ENCODE measurements at places on chromosomes 1 and 21.

GRCh38 chr1:26854906-26855305, 8.0 kb upstream of the SFN start:
- DNase-seq: no peak

- no peak for DNase-seq
Measured at GRCh38 chr1:103489935-103490334, 35.6 kb upstream of the RNPC3 start.

GRCh38 chr1:1928231-1929101, 9.4 kb upstream of the TMEM52 start:
- DNase-seq: no peak

GRCh38 chr1:158124999-158125398, 55.7 kb upstream of the CD1D start:
- peak; percentile 86 for DNase-seq

GRCh38 chr1:221632072-221632471, 109.8 kb downstream of the DUSP10 start:
- no peak for DNase-seq

DNA sequence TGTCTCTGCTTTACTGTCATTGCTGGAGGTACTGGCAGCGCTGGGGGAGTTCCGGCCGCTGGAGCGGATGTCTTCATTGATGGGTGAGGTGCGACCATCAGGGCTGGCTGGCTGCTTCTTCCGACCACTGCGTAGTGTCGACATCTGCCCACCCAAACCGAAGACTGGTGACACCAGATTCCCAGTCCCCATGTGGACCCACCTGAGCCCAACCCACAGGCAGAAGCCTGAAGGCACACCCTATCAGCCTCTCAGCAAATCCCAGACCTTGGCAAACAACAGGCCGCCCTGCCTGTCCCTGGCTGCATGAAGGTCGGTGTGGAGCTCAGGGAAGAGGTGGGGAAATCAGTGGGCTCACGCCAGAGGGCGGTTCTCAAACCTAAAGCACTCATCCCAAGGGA, 44.8 kb downstream of the SLC45A1 start:
- DNase-seq: no peak

DNA sequence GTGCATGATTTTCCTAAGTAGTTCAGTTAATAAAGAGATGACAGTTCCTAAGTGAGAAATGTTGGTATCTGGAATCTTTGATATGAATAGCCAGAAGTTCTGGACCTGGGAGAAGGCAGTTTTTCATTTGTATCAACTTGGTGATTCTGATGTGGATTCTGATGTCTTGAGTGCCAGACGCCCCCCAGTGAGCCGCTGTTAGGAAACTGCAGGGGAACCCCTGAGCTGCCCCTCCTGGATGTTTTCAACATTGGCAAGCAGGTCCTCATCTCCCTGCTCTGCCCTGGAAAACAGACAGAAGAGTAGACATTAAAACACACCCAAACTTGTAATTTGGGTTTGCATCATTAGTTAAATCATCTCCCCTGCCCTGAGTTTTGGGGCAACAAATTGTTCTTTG, 7.4 kb downstream of the ETS2 start:
- no peak for DNase-seq

- DNase-seq: no peak
Measured at GRCh38 chr1:19273106-19273843, 15.3 kb downstream of the AKR7A3 start.

DNA sequence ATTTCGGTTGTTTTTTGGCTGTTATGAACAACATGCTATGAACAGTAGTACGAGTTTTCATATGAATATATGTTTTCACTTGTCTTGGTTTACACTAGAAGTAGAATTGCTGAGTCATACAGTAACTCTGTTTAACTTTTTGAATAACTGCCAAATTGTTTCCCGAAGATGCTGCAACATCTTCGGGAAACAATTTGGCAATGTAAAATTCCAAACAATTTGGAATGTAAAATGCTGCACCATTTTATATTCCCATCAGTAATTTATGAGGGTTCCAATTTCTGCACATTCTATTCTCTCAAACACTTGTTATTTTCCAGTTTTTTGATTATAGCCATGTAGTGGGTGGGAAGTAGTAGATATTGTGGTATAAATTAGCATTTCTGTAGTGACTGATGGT, 11.6 kb downstream of the PCBP3 start:
- DNase-seq: no peak

DNA sequence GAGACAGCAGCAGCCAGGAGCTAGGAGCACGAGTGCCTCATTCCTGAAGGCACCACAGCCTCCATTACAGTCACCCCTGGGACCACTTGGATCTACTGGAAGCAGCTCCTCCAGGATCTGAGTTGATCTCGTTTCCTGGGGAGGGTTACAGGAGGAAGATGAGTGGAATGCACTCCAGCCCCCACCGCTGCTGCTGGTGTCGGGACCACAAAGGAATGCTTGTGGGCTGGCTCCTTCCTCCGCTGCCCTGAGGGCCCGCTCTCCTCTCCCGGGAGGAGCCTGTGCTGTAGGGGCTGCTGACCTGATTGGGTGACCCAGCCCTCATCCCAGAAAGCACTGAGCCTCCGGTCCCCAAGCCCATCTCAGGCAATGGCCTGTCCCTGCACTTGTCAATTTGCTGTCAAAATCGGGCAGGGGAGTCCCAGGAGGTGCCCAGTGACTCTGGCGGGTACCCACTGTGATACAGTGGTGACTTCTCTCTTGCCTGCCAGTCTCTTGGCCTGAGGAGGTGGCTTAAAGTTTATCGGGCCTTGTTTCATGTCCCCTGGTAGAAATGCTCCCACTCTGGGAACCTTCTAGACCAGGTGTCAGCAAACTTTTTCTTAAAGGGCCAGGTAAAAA, 23.1 kb downstream of the IL10RB start:
- DNase-seq: no peak

DNA sequence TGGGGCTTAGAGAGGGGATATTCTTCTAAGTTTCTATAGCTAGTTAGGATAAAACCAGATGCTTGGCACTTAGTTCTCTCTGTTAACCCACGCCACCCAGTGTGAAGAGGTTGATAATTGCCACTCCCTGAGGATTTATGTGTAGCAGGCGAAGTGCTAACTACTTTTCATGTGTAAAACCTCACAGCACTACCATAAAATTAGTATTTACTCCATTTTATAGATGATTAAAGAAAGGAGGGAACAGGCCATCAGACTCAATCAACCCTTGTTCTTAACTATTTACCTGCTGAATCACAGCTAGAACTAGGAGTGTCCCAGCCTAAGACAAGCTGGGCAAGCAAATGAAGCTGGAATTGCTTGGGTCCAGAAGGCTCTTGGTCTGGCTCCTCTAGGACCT, 8.9 kb downstream of the LIN28A start:
- DNase-seq: no peak

GRCh38 chr1:223730479-223731132, 18.3 kb downstream of the CAPN2 start:
- no peak for DNase-seq

GRCh38 chr21:44463724-44464123, 8.4 kb downstream of the LRRC3 start:
- no peak for DNase-seq

DNA sequence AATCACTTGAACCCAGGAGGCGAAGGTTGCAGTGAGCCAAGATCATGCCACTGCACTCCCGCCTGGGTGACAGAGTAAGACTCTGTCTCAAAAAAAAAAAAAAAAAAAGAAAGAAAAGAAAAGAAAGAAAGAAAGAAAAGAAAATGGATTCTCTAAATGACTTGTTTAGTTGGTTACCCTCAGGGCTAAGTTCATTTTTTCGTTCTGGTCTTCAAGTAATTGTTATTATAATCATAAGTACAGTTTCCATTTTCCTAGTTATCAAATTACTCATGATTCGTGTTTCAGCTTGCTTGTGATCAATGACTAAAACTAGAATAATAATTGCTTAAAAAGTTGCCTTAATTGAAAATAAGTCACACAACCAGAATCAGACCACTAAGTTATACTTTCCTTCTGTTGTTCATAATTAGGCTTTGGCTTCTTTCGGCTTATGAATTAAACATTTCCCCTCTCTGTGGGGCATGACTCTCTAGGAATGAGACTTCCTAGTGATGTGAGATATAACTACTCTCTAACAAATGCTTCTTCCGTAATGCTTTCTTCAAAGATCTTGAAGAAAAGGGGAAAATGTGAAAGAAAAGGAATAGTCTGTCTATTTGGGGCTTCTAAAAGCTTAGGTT, 9.6 kb upstream of the RLF start:
- DNase-seq: no peak

DNA sequence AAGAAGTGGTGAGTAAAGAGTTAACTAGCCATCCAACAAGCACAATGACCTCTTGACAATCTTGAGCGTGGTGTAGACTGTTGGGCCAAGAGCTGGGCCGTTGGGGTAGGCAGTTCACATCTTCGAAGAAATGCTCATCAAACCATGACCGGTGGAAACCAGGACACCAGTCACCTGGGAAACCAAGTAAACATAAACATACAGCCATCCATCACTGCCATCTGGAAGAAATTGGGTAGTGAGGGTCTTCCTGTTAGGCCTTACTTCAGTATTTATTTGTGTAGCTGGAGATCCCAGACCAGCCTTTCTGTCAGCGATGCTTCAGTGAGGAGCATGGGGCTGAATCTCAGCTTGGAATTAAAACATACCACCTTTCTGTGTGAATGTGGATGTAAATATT, 108.1 kb upstream of the HAO2 start:
- no peak for DNase-seq

DNA sequence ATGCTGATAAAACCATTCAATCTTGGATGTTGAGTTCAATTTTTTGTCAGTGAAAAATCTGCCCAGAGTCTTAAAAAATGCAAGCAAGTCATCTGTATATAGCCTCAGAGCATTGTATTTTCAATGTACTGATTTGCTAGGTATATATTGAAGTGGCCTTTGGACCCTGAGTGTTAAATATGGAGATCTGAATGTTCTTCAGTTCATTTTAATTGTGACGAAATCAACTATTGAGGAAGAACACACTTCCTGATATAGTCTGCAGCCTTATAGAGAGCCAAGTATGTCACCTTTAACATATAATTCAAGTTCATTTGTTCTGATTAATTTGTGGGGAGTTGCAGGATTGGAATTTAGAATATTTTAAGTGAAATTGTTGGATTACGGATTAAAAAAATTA, 128.1 kb downstream of the ST6GALNAC3 start:
- no peak for DNase-seq

DNA sequence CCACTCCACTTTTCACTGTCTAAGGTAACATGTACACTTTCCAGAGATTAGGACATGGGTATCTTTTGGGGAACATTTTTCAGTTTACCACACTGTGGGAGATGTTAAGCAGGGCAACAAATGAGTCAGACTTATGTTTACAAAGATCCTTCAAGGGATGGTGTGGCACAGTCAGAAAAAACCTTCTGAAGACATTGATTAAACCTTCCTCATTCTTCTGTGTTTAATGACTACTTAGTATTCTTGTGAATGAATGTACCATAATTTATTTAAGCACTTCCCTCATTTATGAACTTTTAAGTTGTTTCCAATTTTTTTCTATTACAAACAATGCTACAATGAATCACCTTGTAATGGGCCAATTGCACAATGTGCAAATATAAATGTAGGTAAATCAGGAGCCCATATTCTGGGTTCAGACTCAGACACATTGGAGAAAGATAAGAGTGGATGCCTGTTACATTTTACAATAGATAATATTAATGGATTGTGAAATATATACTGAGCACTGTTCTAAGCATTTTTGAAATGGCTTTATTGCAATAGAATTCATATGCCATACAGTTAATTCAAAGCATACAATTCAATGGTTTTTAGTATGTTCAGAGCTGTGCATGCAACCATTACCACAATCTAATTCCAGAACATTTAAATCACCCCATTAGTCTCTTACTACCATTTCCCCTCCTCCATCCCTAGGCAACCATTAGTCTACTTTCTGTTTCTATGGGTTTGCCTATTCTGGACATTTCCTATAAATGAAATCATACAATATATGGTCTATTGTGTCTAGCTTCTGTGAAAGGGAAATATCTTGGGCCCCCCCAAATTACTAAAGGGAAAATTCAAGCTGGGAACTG, 1.9 kb upstream of the SFT2D2 start:
- DNase-seq: no peak

DNA sequence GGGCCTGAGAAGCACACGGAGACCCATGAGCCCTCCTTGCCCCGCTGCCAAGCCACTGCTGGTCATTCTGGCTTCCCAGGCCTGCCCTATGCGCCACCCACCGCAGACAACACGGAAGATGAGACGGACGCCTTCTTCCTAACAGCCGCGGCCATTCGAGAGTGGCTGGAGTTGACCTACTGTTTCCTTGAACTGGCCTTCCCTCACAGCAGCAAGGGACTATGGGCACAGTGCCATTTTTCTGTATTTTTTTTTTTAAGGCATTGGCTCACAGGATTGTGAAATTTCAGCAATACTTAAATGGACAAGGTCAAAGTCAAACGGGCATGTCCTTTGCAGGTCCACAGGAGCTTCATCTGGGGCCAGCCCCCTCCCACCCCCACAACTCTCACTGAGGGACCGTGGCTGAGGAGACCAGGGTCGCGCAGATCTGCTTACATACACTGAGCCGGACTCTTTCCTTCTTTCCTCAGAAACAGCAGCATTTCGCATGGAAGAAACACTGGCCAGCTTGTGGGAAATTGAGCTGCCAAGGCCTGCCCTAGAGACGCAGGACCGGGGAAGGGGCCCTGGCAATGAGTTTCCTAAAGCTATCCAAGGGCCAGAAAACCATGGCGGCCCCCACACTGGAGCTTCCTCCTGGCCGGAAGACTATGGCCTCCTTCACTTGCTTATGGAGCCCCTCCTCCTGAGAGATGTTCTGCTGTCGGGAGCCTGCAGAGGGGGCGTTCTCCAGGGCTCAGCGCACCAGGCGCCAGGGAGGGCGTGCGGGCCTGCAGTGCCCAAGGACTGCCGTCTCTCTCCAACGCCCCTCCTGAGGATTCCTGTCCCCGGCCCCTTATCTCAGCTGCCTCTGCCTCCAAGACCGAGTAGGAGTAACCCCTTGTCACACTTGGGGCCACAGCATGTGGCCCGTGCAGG, 98.9 kb downstream of the PGBD5 start:
- DNase-seq: no peak

- no peak for DNase-seq
Measured at GRCh38 chr1:9691691-9692090, 40.2 kb downstream of the PIK3CD start.

DNA sequence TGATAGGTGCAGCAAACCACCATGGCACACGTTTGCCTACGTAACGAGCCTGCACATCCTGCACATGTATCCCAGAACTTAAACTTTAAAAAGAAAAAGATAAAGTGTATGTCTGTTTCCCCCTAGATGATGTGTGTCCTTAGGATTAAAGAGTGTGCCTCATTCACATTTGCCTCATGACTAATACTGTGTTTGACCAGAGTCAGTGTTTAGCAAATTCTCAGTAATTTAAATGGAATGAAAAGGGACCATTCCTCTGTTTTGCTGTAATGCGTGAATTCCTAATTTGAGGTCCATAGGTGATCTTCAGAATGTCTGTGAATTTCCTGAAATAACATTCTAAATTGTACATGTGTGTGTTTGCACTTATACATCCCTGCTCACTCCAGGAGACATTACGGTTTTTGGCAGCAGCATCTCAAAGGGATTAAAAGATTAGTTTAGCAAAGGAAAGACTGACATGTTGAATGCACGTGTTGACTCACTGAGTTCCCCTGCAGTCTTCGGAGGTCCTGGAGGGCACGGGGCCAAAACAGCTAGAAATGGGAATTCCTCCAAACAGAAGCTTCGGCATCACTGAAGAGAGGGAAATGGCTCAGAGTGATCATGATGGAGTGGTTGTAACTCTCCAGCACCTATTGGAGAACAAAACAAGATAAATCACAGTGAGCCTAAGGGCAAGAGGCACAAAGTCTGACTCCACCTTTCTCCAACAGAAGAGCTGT, 19.1 kb upstream of the SLC35F3 start:
- no peak for DNase-seq

Measured in activated naive CD4-positive, alpha-beta T cell treated with anti-CD3 and anti-CD28 coated beads for 36 hours (primary cell).